ENCODE measurements at places on chromosomes 1 and 21.

DNA sequence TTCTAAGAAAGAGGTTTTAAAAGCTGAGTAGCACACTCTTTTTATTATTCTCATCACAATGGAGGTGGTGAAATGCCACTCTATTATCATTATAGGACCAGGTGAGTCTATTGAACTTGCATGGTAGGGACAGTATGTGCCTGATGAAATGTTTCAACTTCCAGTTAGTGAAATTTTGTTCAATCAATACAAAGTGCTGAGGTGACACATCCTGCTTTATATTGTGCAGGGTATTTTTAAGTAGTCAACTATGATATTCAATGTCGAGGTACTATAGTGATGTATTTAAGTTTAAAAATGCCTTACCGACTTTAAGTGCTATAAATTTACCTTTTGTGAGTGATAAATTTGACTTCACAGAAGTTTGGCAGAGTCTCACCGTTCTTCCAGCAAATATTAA, 284.7 kb upstream of the BRINP3 start:
- no peaks in the 10 kb centered on the region for H3K27me3 ChIP-seq
- no peak for DNase-seq
- H3K4me3 ChIP-seq: no peak overlapping the region
- H3K4me1 ChIP-seq: no peaks in the 10 kb centered on the region
- no peaks in the 10 kb centered on the region for H3K36me3 ChIP-seq

DNA sequence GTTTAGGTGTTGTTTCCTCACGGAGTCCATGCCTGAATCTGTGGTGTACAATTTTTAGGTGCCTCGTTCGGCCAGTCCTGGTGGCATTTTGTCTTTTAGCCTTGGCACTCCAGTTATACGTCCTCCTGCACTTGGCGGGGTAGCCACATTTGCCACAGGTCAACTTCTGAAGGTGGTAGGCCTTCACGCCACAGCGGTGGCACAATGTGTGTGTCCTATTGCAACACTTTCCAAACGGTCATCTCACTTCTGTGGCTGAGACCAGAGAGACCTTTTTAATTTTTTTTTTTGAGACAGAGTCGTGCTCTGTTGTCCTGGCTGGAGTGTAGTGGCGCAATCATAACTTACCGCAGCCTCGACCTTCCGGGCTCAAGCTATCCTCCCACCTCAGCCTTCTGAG, 49.1 kb downstream of the CAMTA1 start:
- no peak overlapping the region for H3K4me3 ChIP-seq
- no peaks in the 10 kb centered on the region for H3K27me3 ChIP-seq
- H3K27ac ChIP-seq: no peak overlapping the region
- no peak for DNase-seq
- H3K36me3 ChIP-seq: no peaks in the 10 kb centered on the region
- peaks cover 13% of the 10 kb centered on the region for H3K4me1 ChIP-seq

- no peak for DNase-seq
- no peaks in the 10 kb centered on the region for H3K4me1 ChIP-seq
- no peaks in the 10 kb centered on the region for H3K27me3 ChIP-seq
- H3K4me3 ChIP-seq: no peak overlapping the region
Measured at GRCh38 chr1:5891137-5891536, 101.1 kb downstream of the NPHP4 start.

- H3K27me3 ChIP-seq: no peaks in the 10 kb centered on the region
- H3K4me3 ChIP-seq: no peak overlapping the region
- H3K36me3 ChIP-seq: no peaks in the 10 kb centered on the region
- DNase-seq: no peak
Measured at GRCh38 chr1:191174298-191174697, 696.6 kb upstream of the BRINP3 start.

- no peak overlapping the region for H3K27ac ChIP-seq
- H3K27me3 ChIP-seq: no peaks in the 10 kb centered on the region
- H3K36me3 ChIP-seq: no peaks in the 10 kb centered on the region
- H3K4me3 ChIP-seq: no peak overlapping the region
- DNase-seq: no peak
- no peaks in the 10 kb centered on the region for H3K4me1 ChIP-seq
Measured at GRCh38 chr21:16522548-16522947, 792.8 kb downstream of the USP25 start.

DNA sequence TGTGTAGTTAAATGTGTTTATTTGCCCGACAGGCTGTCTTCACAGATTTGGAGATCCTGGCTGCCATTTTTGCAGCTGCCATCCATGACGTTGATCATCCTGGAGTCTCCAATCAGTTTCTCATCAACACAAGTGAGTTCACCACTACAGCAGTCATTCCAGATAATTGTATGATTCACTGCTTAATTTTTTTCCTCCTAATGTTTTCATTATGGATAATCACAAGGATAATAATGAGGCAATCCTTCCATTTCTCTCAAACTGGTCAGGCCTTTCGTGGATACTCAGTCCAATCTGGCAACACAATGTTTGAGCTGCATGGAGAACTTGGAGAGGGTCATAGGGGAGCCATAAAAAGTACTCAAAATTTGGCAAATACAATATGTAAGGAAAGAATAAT, 168.3 kb upstream of the SGIP1 start:
- no peaks in the 10 kb centered on the region for H3K4me1 ChIP-seq
- DNase-seq: no peak
- no peak overlapping the region for H3K4me3 ChIP-seq
- H3K27me3 ChIP-seq: no peaks in the 10 kb centered on the region
- H3K36me3 ChIP-seq: peaks cover 17% of the 10 kb centered on the region
- H3K27ac ChIP-seq: no peak overlapping the region

- no peak overlapping the region for H3K27ac ChIP-seq
- no peaks in the 10 kb centered on the region for H3K36me3 ChIP-seq
- no peak for DNase-seq
- no peaks in the 10 kb centered on the region for H3K4me1 ChIP-seq
- H3K4me3 ChIP-seq: no peak overlapping the region
Measured at GRCh38 chr1:117318426-117318825, 48.8 kb upstream of the MAN1A2 start.

- H3K4me3 ChIP-seq: no peak overlapping the region
- H3K36me3 ChIP-seq: no peaks in the 10 kb centered on the region
- peak overlapping the region; percentile 97 for H3K27ac ChIP-seq
- H3K4me1 ChIP-seq: peaks cover 22% of the 10 kb centered on the region
Measured at GRCh38 chr1:21312407-21312992, 22.2 kb upstream of the ECE1 start.

DNA sequence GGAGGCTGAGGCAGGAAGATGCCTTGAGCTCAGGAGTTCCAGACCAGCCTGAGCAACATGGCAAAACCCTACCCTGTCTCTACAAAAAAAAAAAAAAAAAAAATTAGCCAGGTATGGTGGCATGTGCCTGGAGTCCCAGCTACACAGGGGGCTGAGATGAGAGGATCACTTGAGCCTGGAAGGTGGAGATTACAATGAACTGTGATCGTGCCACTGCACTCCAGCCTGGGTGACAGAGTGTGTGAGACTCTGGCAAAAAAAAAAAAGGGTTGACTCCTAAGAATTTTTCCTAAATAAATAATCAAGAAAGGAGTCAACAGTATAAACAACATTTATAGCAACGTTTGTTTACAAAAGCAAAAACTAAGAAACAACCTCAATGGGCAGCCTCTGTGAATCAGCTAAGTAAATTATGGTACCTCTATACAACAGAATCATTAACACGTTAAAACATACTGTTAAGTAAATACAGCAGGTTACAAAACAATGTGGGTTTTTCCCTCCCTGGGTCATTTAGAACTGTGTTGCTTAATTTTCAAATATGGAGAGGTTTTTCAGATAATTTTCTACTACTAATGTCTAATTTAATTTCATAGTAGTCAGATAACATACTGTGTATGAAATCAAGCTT, 56.8 kb downstream of the SLC30A10 start:
- H3K27me3 ChIP-seq: no peaks in the 10 kb centered on the region
- no peak overlapping the region for H3K27ac ChIP-seq
- no peaks in the 10 kb centered on the region for H3K36me3 ChIP-seq
- H3K4me1 ChIP-seq: no peaks in the 10 kb centered on the region
- no peak overlapping the region for H3K4me3 ChIP-seq

GRCh38 chr21:46557919-46558392, 46.9 kb downstream of the S100B start:
- H3K36me3 ChIP-seq: peaks cover 54% of the 10 kb centered on the region
- H3K27me3 ChIP-seq: no peaks in the 10 kb centered on the region
- H3K4me1 ChIP-seq: no peaks in the 10 kb centered on the region
- no peak overlapping the region for H3K4me3 ChIP-seq

DNA sequence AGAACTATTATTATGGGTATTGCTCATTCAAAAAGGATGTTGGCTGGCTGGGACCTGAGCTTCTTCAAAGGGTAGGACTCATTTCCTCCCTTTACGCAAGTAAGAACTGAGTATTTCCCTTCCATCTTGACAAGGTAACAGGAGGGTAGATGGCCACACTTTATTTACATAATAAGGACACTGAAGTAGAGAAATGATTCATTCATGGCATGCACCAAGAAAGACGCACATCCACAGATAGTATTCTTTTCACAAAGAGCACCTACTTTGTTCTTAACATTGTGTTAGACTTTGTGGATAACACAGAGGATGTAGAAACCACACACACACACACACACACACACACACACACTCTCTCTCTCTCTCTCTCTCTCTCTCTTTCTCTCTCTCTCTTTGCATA, 82.9 kb downstream of the FAM78B start:
- H3K36me3 ChIP-seq: no peaks in the 10 kb centered on the region
- no peak overlapping the region for H3K27ac ChIP-seq

DNA sequence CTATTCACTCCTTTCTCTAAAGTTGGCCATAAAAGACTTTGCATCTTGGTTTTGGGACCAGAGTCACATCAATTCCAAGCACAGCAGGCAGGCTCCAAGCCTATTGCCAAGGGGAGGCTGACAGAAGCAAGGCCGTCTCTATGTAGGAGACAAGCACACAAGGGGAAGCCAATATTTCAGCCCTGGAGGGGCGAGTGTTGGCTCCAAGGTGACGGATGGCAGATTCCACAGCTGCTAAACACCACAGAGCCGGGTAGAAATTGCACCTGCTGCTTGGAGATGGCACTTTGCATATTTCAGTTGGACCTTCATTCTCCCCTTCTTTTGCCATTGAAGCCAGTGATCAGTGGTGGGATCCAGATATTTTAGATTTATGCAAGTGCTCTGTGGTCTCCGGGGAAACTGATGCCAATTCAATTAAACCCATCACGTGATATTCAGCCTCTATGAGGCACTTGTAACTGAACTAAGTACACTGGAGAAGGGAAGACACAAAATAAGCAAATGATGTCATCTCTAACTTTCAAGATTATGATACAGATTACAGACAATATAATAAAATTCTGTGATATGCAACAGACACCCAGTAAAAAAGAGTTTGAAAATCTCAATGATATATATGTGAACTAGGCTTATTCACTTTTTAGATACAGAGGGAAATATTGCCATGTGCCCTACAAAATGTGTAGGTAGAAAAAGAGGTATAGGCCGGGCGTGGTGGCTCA, 102.8 kb upstream of the GREM2 start:
- no peaks in the 10 kb centered on the region for H3K27me3 ChIP-seq
- no peak for DNase-seq
- H3K4me1 ChIP-seq: no peaks in the 10 kb centered on the region
- H3K36me3 ChIP-seq: no peaks in the 10 kb centered on the region
- no peak overlapping the region for H3K27ac ChIP-seq
- H3K4me3 ChIP-seq: no peak overlapping the region

DNA sequence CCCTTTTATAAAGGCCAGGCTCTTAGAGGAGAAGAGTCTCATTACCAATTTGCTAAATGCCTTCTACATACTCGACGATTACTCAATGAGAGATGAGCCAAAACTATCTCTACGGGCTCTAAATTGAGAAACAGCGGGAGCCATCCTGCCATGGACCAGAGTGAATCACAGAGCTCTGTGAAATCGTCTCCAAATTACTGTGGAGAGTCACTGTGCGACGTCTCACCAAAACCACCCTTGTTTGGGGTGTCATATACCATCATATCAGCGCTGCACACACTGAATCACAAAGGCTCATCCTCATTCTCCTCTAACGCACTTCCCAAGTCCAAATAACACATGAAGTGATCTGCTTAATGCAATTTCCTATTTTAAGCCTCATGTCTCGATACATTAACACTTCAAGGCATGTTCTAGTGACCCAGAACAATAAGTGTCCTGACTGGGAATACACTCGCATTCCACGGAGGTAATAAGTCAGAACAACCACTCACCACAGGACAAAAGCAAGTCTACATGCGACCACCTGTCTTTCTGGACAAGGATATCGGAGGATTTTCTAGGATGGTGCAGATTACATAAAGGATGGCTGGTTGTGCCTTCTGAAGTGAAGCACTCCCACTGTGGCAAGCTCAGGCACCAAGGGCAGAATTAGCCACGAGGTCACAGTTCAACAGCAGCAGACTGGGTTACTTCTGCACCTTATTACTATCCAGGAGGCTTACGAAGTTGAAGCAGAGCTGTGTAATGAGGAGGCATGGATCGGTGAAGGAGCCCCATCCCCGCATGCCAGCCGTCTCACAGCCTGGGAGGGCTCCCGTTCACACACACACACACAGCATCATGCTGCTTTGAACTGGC, 44.3 kb downstream of the NID1 start:
- no peak for DNase-seq
- peaks cover 80% of the 10 kb centered on the region for H3K36me3 ChIP-seq
- no peaks in the 10 kb centered on the region for H3K27me3 ChIP-seq
- H3K27ac ChIP-seq: peak overlapping the region; percentile 46

DNA sequence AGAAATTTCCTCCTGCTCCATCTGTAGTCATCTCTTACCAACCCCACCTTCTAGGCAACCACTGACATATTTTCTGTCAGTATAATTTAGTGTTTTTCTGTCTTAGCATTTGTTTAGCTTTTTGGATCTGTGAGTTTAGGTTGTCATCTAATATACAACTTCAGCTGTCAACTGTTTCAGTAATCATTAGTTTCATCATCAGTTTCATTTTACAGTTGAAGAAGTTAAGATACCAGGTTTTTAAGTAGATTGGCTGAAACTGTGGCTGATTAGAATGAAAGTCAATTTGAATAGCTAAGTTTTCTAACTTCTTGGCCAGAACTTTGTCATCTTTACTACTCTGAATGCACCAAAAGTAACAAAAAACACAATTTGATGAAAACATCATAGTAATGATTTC, 1957.3 kb downstream of the NCAM2 start:
- no peaks in the 10 kb centered on the region for H3K4me1 ChIP-seq
- DNase-seq: no peak
- no peaks in the 10 kb centered on the region for H3K27me3 ChIP-seq
- no peak overlapping the region for H3K4me3 ChIP-seq
- H3K36me3 ChIP-seq: no peaks in the 10 kb centered on the region

Data from ascending aorta (tissue), 2 donors.